ENCODE measurements at places on chromosomes 12 and 14.

GRCh38 chr12:41932470-41932991 is 212.1 kb downstream of the GXYLT1 start:
- peak; percentile 49 for DNase-seq

DNA sequence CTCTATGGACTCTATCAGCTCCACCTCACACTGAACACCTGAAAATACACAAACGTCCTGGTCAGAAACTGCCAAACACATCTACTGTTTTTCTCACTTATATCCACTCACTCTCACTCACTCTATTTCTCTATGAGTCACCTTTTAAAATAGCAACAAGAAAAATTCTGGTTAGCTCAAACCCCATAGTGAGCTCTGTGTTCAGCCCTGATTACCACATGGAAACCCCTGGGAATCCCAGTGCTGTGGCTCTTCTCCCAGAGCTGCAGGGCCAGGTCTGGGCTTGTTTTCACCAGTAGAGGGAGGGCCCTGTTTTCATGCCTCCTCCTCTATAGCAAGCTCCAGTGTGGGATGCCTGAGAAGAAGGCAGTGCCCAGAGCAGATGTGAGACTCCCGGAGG is 1126.1 kb downstream of the TMEM121 start:
- no peak for DNase-seq

GRCh38 chr14:74574090-74574433 is 38.0 kb downstream of the LTBP2 start:
- no peak for DNase-seq

GRCh38 chr12:112176321-112177010 is 51.1 kb downstream of the TRAFD1 start:
- no peak for DNase-seq

GRCh38 chr12:119169150-119169549 is 9.6 kb upstream of the HSPB8 start:
- DNase-seq: no peak

DNA sequence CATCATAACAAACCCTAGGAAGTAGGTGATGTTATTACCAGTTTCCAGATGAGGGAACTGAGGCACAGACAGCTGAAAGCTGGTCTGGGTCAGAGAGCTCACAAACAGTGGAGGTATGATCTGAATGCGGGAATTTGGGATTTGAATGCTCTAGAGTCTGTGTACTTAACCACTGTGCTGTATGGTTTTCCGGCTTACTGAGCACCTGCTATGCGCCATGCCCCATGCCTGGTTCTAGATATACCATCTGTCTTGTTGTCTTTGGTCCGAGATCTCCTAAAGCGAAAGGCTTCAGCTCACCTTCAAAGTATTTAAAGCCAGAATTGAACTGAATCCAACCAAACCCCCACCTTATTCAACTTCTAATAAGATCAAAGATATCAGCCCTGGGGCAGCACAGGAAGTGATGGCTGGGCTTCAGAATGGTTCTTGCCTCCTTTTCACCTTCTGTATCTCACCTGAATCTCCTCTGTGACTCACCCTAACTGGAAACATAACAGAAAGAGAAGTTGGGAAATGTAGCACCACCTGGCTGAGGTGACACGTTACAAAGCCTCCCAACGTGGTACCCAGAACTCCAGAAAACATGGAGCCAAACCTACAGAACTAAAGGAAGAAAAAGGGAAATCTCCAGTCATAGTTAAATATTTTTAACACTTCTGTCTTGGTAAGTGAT is 54.3 kb downstream of the PRMT8 start:
- no peak for DNase-seq

Measured in bone marrow (tissue), 2 donors.